ENCODE measurements at places on chromosomes 2 and 18.

- no peak for DNase-seq
Measured at GRCh38 chr2:36650031-36650829, 46.3 kb upstream of the VIT start.

- no peak for DNase-seq
Measured at GRCh38 chr2:64786343-64787018, 132.8 kb upstream of the SERTAD2 start.

DNA sequence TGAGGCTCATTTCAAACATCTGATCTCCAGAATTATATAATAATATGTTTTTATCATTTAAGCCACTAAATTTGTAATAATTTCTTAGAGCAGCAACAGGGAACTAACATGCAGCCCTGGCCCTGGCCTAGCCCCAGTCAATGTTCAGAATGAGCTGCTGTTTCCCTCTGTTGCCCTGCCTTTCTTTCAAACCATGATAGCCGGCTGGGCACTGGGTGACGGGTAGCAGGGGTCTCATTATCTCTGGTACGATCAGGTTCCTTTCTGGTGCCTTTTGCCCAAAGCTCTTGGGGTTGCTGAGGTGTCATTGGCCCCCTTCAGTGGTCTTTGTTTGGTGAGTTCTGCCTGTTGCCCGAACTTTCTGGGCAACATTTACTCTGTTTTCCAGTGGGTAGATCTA, 63.1 kb downstream of the THNSL2 start:
- no peak for DNase-seq

- DNase-seq: no peak
Measured at GRCh38 chr2:162449471-162449870, 105.5 kb downstream of the GCA start.

DNA sequence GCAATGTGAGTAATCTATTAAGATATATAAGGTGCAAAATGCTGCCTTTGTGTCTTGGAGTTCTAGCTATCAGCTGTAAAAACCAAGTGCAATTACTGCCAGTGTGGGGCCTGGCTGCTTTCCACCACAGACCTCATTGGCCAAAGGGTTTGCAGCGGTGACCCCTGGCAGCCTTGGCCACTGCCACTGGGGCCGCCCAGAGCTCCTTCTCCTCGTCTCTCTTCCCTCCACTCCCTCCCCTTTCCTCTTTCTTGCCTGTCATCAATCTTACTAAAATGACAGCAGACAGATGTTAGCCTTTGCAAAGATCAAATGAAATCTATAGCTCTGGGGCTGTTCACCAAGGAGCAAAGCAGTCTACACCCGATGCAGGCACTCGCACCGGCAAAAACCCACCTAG, 986.3 kb downstream of the BCL11A start:
- DNase-seq: no peak
